ENCODE measurements at places on chromosomes 1 and 21. TPM values are rescaled to one million over a fixed set of nuclear protein-coding genes. Genes with fewer than 3 reads are reported as not detected.

KRTAP7-1 gene
- total RNA-seq = not detected

CASZ1 gene
- total RNA-seq = under 0.01 TPM

HAO2 gene
- total RNA-seq = not detected

LCE1E gene
- 0.42 TPM for total RNA-seq

TNN gene
- 0.05 TPM for total RNA-seq

GTF2B gene
- total RNA-seq = 32.4 TPM

RGS8 gene
- total RNA-seq = not detected

S100A7A gene
- not detected for total RNA-seq

OR2T2 gene
- total RNA-seq = not detected

FAAH gene
- 1.6 TPM for total RNA-seq

S100A5 gene
- not detected for total RNA-seq

NBPF20 gene
- 9.5 TPM for total RNA-seq

OR2M5 gene
- total RNA-seq = not detected

B3GALT2 gene
- 0.37 TPM for total RNA-seq

FAM110D gene
- total RNA-seq = not detected

ITLN1 gene
- total RNA-seq = not detected

C1orf53 gene
- 2.4 TPM for total RNA-seq

RCC1 gene
- total RNA-seq = 51.6 TPM

MYOC gene
- total RNA-seq = not detected

LPAR3 gene
- total RNA-seq = 1.5 TPM

PPP2R5A gene
- 22.8 TPM for total RNA-seq

TTLL7 gene
- 38.6 TPM for total RNA-seq

HSD3B2 gene
- total RNA-seq = not detected

HSD11B1 gene
- 1.2 TPM for total RNA-seq

FCRL2 gene
- total RNA-seq = not detected

DISP1 gene
- 6.8 TPM for total RNA-seq

IL24 gene
- total RNA-seq = not detected

ADAMTS5 gene
- 4.5 TPM for total RNA-seq

HES5 gene
- total RNA-seq = not detected

ENAH gene
- total RNA-seq = 132 TPM

KMO gene
- not detected for total RNA-seq

SPRR5 gene
- total RNA-seq = not detected

PAQR6 gene
- total RNA-seq = 0.59 TPM

SLC6A9 gene
- 11.0 TPM for total RNA-seq

SELP gene
- not detected for total RNA-seq

OLIG2 gene
- total RNA-seq = not detected

VASH2 gene
- total RNA-seq = 1.4 TPM

RPTN gene
- total RNA-seq = not detected

TTC24 gene
- total RNA-seq = not detected

WLS gene
- 95.2 TPM for total RNA-seq

PIGC gene
- 16.0 TPM for total RNA-seq

EXTL2 gene
- 53.7 TPM for total RNA-seq

GFI1 gene
- under 0.01 TPM for total RNA-seq

PRAMEF26 gene
- total RNA-seq = not detected

FAM43B gene
- not detected for total RNA-seq

OR2T35 gene
- not detected for total RNA-seq

HEYL gene
- total RNA-seq = not detected

HSD3B1 gene
- total RNA-seq = not detected
